Activated CD4-positive, alpha-beta T cell treated with anti-CD3 and anti-CD28 coated beads, Interleukin-2, amount 10 ng/mL, durations not matched to agents 24 days and 14 days (primary cell): ENCODE measurements at places on chromosomes 7 and 10.

- peaks cover 16% of the 10 kb centered on the region for H3K4me1 ChIP-seq
- H3K27me3 ChIP-seq, result peaks cover 17% of the 10 kb centered on the region
- H3K27ac ChIP-seq, result no peak overlapping the region
- H3K4me3 ChIP-seq, result no peak overlapping the region
- no peak for DNase-seq
These were observed 24.9 kb upstream of the STK17A start for GRCh38 chr7:43557831-43558495.

DNA sequence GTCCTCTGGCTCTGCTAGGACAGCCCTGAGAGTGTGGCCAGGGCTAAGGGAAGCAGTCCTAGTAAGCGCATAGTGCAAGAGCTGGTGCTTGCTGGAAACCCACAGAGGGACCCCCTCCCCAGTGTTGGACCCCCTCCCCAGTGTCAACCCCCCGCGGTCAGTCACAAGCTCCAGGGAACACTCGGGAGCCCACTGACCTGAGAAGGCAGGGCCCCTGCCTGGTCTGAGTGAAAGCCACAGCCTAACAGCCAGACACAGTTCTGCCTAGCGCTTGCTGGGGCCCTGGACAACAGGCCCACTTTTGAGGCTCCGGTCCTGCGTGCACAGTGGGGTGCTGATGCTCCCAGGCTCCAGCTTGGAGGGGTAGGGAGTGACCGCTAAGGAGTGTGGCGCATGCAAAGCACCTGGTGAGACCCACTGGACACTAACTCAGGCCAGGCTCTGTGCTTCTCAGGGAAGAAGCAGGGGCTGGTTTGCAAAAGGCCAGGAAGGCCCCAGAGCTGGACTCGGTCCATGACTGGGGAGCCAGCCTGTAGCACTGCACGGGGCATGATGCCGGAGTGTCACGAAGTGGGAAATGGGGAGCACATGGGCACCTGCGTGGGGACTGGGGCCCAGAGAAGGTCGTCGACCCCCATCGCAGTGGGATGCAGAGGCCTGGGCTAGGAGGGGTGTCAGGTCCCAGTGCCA is 175.8 kb upstream of the PPP2R2D start:
- no peak for DNase-seq
- no peak overlapping the region for H3K27ac ChIP-seq
- no peaks in the 10 kb centered on the region for H3K36me3 ChIP-seq
- H3K4me1 ChIP-seq, result no peaks in the 10 kb centered on the region

DNA sequence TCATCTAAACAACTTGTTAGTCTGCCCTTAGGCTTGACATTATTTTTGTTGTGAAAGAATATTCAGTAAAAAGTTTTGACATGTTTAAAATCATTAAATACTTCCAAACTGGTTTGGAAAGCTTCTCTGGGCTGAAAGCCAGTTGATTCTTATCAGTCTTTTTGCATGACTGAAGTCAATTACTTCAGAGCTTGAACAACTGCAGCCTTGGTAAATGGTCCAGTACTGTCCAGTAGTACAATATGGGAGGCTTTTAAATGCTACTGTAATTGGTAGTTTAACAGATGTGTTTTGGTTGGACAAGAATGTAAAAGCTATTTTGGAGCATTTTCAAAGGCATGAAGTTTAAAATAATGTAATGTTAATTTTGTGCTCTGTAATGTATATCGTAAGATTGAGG is 103.4 kb downstream of the SDK1 start:
- no peak overlapping the region for H3K27ac ChIP-seq
- peaks cover 3% of the 10 kb centered on the region for H3K27me3 ChIP-seq
- H3K4me1 ChIP-seq, result peaks cover 6% of the 10 kb centered on the region
- no peaks in the 10 kb centered on the region for H3K36me3 ChIP-seq
- DNase-seq, result no peak

- H3K27me3 ChIP-seq, result no peaks in the 10 kb centered on the region
- no peak overlapping the region for H3K27ac ChIP-seq
- DNase-seq, result no peak
- H3K4me1 ChIP-seq, result peaks cover 28% of the 10 kb centered on the region
These were observed 9.2 kb downstream of the IL15RA start for GRCh38 chr10:5968037-5968680.

- no peaks in the 10 kb centered on the region for H3K27me3 ChIP-seq
- H3K4me3 ChIP-seq, result no peak overlapping the region
- H3K27ac ChIP-seq, result no peak overlapping the region
- H3K36me3 ChIP-seq, result no peaks in the 10 kb centered on the region
- DNase-seq, result no peak
- H3K4me1 ChIP-seq, result no peaks in the 10 kb centered on the region
These were observed 15.3 kb upstream of the AKR1C1 start for GRCh38 chr10:4947635-4948596.
